ENCODE measurements at places on chromosomes 4 and X.

DNA sequence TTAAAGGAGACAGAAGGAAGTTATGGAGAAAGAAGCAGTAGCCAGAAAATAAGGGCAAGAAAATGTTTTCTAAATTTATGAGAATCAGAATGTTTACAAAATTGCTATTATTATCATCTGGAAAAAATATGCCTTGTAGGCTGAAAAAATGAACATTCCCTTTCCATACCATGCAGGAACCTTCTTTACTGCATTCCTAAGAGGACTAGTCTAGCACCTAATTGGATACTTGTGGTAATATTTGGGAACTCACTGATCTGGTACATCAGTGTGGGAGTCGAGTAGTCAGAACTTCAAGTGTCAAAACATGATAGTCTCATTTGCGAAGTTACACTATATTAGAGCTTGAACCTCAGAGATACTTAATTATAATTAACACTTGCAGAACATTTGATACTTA lies 51.9 kb downstream of the TET2 start:
- DNase-seq: no peak

DNA sequence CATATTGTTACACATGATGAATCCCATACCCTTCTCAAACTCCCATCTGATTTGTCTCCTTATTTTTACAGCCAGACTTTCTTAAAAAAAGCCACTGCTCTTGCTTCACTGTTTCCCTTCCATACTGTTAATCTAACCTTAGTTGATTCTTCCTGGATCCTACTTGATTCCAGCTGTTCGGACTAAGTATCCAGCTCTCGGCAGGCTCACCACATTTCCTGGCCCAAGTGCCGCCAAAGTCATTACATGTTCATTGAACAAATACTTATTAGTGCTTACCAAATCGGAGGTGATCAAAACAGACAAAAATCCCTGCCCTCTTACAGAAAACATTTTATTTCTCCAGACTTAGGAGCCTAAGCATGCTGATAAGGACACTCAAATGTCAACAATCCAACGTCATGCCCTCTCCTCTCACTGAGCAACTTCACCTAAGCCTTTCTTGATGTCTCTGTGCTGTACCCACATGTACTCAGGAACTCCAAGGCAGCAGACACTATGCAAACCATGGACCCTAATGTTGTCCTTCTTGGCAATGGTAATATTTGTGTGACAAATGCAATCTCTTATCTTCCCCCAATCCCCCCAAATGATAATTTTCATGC lies 45.1 kb upstream of the C1QTNF7 start:
- no peak for DNase-seq

DNA sequence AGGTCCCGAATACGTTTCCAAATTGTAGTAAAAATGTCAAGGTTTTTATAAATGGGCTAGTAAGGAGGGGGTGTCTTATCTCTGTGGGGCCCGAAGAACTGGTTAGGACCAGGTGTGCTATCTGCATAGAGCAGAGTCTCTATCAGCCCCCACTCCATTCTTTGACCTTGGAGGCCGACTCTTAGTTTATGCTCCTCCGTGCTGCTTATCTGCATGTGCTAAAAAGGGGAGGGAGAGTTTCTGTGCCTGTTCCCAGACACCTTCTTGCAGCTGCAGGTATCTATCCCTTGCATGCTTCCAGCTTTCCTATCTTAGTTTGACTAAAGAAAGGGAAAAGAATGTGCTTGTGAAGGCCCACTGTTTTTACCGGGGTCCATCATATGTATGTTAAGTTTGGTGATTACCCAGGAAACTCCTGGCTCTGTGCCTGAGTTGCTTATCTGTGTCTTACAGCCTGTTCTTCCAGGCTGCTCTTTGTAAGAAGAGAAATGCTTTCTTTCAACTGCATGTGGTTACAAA lies 28.6 kb upstream of the NAF1 start:
- DNase-seq: no peak

GRCh38 chrX:114626323-114626722 lies 42.4 kb downstream of the HTR2C start:
- DNase-seq: no peak

- no peak for DNase-seq
These were observed 139.0 kb upstream of the SPRY1 start for GRCh38 chr4:123257591-123257990.

DNA sequence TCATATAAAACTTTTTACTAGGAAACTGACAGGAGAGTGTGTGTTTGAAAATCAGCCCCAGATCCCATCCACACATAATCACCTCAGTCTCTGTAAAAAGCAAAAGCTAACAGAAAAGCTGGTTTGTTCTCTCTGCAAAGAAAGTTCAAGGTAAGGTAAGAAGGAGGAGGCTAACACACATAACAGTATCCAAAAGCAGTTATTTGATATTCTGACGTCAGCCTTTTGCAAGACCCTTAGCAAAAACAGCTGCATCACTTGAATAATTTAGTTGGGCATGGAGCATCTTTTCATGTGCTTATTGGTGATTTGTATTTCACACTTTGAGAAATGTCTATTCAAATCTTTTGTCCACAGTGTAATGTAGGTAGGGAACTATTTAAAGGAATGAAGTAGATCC lies 5.5 kb downstream of the TCEAL9 start:
- no peak for DNase-seq

DNA sequence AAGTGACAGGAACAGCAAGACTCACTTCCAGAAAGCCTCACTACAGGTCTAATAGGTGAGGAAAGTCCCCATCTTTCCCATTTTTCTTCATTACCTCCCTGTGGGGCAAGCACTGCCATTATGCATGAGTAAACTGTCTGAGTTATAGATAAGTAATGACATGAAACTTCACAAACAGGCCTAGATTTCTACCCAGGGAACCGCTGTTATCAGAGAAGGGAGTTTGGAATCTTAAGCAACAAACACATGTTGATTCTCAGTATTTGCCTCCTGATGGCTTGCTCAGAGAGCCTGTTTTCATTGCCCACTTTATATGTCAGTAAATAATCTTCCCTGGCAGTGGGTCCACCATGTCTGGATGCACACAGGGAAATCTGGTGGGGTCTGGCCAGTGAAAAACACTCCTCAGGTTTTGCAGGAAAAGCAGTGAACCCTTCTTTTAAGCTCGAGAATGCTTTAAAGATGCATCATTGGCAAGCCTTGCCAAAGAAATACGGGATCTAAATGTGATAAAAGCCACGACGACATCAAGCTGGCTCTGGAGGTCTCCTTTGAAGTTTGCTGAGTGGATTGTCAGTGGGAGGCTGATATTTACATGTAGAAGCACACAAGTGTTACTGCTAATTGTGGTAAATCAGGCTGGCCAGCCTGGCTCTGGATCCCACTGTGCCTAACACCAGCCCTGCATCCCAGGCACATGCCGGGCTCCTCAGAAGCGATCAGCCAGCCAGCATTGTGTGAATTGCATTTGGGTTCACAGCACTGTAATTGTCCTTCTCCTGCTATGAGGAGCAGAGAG lies 25.2 kb downstream of the PDGFRA start:
- DNase-seq: no peak

DNA sequence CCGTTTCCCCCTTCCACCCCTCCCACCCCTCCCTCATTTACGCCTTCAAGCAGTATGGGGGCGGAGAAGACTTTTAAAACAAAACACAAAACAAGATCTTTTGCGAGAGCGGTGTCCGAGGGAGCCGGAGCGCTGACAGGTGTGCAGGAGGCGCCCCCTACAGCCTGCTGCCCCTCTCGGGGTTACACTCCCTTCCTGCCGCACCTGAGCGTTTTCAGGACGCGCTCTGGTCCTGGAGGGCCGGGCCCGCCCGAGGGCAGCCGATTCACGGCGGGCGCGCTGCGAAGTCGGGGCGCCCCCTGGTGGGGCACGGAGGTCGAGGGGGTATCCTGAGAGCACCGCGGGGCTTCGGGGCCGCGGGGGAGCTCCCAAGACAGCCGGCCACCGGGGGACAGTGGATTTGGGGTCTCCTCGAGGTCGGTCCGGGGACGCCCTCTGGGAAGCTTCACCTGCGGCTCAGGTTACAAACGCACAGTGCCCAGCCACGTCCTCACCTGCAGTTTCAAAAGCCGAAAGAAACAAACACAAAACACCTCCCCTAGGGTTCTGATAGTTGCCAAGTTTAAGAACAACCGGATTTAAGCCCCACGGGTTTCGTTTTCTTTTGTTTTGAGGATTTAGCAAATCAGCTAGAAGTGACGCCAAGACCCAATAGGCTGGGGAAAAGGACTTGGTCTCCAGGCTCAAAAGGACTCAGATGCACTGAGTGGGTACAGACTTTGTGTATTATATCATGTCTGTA lies 8.0 kb upstream of the NEUROG2 start:
- peak; percentile 45 for DNase-seq

DNA sequence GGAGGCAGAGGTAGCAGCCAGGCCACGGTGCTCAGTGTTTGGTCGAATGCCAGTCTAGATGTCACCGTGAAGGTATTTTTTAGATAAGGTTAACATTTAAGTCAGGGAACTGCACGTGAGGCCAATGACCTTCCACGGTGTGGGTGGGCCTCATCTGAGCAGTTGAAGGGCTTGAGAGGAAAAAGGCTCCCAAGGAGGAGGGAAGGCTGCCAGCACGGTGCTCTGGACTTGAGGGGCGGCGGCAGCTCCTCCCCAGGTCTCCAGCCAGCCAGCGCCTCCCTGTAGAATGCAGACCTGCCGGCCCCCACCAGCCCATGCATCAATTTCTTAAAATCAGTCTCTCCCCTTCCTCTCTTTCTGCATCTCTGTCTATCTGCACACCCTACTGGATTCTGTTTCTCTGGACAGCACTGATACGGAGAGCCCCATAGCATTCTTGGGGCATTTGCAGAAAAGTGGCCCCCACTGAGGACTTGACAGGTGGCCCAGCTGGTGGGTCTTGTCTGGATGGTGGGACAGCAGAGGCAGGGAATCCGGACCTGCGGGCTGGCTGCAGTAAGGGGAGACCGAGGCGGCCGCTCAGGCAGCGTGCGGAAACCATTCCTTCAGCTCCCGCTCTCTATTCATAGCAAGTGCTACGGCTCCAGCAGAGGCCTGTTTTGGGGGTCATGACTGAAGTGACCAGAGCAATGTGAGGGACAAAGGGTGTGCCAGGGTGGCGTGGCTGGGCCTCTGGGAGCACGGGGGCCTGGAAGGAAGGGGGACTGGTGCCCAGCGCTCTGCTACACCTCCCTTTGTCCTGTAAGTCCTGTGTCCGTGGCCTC lies 7.9 kb upstream of the RGS12 start:
- no peak for DNase-seq

DNA sequence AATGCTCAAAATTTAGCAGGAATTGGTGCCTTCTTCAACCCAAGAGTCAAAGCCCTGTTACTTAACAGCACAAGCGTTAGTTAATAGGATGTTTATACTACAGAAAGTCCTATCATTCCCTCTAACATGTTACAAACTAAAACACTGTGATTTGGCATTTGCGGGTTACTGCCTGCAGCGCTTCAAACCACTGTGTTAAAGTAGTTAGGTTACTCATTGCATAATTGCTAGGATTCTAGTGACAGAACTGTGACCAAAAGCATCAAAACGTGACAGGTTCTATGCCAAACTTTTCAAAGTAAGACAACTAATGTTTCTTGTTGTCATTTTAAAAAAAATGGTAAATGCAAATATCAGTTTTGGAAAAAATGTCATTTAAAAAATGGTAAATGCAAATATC lies 442.8 kb upstream of the ZFP42 start:
- no peak for DNase-seq

DNA sequence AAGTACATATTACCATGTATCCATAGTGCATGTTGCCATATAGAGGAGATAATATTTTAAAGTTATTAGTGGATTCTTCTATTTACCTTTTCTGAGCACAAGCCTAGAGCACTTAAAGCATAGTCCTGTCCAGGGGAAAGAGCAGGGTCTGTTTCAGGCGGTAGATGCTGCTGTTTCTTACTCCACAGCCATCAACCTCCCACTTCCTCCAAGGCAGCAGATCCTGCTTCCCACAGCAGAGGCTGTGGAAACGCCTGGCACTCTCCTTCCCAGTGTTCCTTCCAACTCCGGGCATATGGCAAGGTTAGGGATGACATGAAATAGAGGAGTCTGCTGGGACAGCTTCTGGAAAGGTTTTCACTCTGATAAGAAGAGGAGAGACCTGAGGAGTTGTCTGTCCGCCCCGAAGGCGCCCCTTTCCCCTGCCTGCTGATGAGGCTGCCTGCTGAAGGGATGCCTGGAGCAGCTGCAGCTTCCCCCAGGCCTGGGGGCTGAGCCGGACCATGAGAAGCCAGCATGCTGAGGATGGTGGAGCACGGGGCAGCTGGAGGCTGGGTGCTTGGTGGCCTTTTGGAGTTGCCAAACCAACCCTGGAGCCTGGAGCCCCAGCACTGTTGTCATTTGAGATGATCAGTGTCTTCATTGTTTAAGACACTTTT lies 43.9 kb upstream of the SLC25A4 start:
- no peak for DNase-seq

GRCh38 chr4:144647590-144647989 lies 1.6 kb downstream of the HHIP start:
- no peak for DNase-seq

- no peak for DNase-seq
These were observed 2.6 kb downstream of the TIFA start for GRCh38 chr4:112282860-112283667.

GRCh38 chrX:13091111-13091765 lies 46.8 kb upstream of the FAM9C start:
- DNase-seq: no peak

DNA sequence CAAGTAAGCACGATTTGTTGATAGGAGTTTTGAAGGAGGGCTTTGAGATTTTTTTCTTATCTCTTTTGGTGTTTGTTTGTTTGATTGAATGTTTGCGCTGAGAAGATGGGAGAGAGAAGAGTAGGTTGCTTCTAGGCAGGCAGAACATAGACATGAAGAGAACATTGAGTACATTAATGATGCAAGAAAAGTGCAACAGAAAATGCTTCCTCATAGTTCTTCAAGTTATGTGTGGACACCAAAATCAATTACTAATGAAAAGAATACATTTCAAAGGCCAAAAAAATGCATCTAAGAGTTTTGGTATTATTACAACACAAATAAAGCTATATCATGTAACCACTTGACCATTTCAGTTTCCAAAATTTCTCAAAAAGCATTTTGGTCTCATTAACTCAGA lies 191.0 kb upstream of the PPARGC1A start:
- DNase-seq: no peak

DNA sequence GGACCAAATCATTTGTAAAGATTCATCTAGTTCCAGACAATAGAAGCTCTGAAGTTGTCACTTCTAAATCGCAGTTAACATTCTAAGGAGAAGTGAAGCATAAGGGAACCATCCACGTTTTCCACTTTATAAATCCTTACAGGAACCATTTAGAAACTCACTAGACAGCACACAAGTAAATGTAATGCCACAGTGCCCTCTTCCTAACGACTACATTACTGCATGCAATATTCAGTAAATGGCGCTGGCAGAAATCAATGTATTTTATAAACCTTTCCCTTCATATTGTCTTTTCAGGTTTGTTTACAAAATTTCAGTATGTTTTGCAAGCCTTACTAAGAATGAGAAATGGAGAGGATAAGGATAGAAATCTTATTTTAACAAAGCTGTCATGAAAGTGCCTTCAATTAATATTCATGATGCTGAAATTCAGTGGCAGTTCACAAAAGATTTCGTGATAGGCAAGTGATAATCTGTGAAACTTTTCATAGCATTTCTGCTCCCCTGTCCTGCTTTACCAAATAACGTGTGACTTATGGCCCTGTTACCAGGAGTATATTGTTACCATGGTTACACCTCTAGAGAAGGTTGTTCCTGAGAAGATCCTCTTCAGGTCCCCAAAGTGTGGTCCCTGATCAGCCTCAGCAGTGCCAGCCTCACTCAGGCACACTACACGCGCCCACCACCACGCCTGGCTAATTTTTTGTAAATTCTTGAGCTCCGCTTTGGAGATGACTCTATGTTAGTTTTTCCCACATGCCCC lies 54.2 kb downstream of the TMA16 start:
- DNase-seq: no peak
